ENCODE measurements at places on chromosomes 2 and 18.
A peak's percentile ranks its signal among the peaks of the same experiment; 100 is the strongest.

GRCh38 chr18:29198834-29199233, 1021.9 kb upstream of the CDH2 start:
- H3K27me3 ChIP-seq = no peaks in the 10 kb centered on the region
- no peak for DNase-seq
- no peak overlapping the region for H3K27ac ChIP-seq
- H3K4me1 ChIP-seq = no peaks in the 10 kb centered on the region

DNA sequence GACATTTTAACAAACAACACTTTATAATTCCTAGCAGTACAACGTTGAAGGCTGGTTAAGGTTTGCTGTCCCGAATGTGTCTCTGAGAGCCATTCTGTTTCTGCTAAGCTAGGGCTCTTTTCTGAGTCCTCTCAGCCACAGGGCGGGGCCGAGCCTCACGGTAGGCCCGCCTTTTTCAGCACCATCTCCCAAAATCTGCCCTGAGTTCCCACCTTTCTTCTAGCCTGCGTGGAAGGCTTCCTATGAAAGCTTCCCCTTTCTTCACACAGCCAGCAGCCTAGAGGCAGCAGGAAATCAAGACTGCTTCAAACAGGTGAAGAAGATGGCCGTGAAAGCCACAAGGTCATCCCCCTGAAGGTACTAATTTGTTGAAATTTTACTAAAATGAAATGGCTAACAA, 255.5 kb downstream of the CDH2 start:
- no peaks in the 10 kb centered on the region for H3K36me3 ChIP-seq
- peak overlapping the region; percentile 76 for H3K27ac ChIP-seq
- no peak overlapping the region for H3K4me3 ChIP-seq
- H3K27me3 ChIP-seq = no peaks in the 10 kb centered on the region
- H3K4me1 ChIP-seq = peaks cover 10% of the 10 kb centered on the region
- no peak for DNase-seq

DNA sequence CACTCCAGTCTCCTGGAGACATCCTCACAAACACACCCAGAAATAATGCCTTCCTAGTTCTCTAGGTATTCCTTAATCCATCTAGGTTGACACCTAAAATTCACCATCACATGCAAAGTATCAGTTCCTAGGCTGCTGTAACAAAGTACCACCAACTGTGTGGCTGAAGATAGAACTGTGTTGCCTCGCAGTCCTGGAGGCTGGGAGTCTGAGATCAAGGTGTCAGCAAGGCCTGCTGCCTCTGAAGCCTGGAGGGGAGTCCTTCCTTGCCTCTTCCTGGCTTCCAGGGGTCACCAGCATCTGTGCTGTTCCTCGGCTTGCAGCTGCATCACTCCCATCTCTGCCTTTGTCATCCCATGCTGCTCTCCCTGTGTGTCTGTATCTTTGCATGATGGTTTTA, 36.3 kb upstream of the TMEM131 start:
- H3K27ac ChIP-seq = no peak overlapping the region
- H3K4me3 ChIP-seq = no peak overlapping the region
- no peaks in the 10 kb centered on the region for H3K36me3 ChIP-seq
- no peaks in the 10 kb centered on the region for H3K27me3 ChIP-seq
- DNase-seq = no peak

- H3K27ac ChIP-seq = peak overlapping the region; percentile 43
- no peaks in the 10 kb centered on the region for H3K27me3 ChIP-seq
- no peak overlapping the region for H3K4me3 ChIP-seq
These were observed 28.6 kb upstream of the CERS6 start for GRCh38 chr2:168427451-168427850.

GRCh38 chr2:18362696-18363095, 197.8 kb downstream of the RDH14 start:
- H3K27ac ChIP-seq = no peak overlapping the region
- no peaks in the 10 kb centered on the region for H3K4me1 ChIP-seq
- peaks cover 5% of the 10 kb centered on the region for H3K27me3 ChIP-seq
- no peaks in the 10 kb centered on the region for H3K36me3 ChIP-seq

- no peak overlapping the region for H3K27ac ChIP-seq
- no peaks in the 10 kb centered on the region for H3K36me3 ChIP-seq
- H3K4me3 ChIP-seq = no peak overlapping the region
- no peaks in the 10 kb centered on the region for H3K27me3 ChIP-seq
- H3K4me1 ChIP-seq = no peaks in the 10 kb centered on the region
These were observed 109.3 kb downstream of the MBP start for GRCh38 chr18:77023102-77023782.

GRCh38 chr2:63545023-63545422, 43.3 kb downstream of the WDPCP start:
- no peak overlapping the region for H3K4me3 ChIP-seq
- H3K27me3 ChIP-seq = no peaks in the 10 kb centered on the region
- no peaks in the 10 kb centered on the region for H3K36me3 ChIP-seq
- H3K4me1 ChIP-seq = no peaks in the 10 kb centered on the region
